Hepatocyte (in vitro differentiated cells): ENCODE measurements at places on chromosomes 13 and 19. TPM values are rescaled to one million over a fixed set of nuclear protein-coding genes. Genes with fewer than 3 reads are reported as not detected.

GRCh38 chr13:26498656-26499601, 58.6 kb upstream of the WASF3 start:
- DNase-seq, result no peak

DNA sequence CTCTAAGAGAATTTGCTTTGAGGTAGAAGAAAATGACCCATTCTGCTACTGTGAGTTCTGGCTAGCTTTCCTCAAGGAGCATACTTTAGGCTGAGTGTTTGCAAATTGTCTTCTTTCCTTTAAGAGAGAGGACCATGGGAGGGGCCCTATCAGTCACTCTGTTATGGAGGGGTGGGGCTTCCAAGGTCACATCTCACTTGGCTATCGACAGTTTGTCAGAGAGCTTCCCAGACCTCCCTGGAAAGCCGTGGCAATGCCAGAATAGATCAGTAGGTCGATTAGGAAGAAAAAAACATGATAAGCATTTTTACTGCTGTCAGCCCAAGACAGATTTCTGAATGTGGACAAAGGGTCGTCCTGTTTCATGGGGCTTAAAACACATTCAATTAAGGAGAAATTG, 93.3 kb downstream of the OXGR1 start:
- DNase-seq, result no peak

- DNase-seq, result no peak
These were observed 373.2 kb downstream of the LMO7 start for GRCh38 chr13:76009267-76009890.

DNA sequence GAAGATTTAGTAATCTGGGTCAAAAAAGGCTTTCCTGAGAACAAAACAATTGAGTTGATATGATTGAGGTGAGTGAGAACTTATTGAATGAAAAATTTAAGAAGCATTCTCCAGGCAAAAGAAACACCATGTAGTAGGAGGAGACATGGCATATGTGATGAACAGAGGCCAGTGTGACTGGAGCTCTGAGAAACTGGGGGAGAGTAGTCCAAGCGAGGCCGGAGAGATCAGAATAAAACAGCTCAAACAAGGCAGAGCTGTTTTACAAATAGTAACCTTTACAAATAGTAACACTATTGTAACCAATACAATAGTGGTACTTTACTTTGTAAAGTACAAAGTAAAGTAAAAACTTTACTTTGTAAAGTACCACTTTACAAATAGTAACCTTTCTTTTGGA, 1159.1 kb downstream of the PCDH9 start:
- DNase-seq, result no peak

GRCh38 chr13:21594715-21595545, 9.0 kb downstream of the MICU2 start:
- no peak for DNase-seq

Gene EXOC3L2
- 0.13 TPM in 1 of 2 replicates, not detected in the other for polyA plus RNA-seq

Gene ERFL
- polyA plus RNA-seq, result not detected in 2 replicates

Gene NXNL1
- 0.17 TPM in 1 of 2 replicates, not detected in the other for polyA plus RNA-seq

Gene MBD3L2
- polyA plus RNA-seq, result not detected in 2 replicates

Gene ZNF211
- 11.9 and 12.2 TPM in 2 replicates for polyA plus RNA-seq
